ENCODE measurements at places on chromosomes 3 and 15.

DNA sequence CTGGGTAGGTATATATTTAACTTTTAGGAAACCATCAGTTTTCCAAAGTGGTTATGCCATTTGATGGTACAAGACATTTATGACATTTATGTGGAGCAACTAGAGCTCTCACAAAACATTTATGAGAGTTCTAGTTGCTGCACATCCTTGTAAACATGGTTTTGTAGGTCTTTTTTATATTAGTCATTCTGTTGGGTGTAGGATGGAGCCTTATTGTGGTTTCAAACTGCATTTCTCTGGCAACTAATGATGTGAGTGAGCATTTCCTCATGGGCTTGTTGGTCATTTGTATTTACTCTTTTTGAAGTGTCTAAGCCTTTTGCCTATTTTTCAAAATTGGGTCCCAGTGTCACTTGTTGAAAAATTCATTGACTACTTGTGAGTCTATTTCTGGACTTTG is 45.7 kb upstream of the MGLL start:
- DNase-seq: no peak

DNA sequence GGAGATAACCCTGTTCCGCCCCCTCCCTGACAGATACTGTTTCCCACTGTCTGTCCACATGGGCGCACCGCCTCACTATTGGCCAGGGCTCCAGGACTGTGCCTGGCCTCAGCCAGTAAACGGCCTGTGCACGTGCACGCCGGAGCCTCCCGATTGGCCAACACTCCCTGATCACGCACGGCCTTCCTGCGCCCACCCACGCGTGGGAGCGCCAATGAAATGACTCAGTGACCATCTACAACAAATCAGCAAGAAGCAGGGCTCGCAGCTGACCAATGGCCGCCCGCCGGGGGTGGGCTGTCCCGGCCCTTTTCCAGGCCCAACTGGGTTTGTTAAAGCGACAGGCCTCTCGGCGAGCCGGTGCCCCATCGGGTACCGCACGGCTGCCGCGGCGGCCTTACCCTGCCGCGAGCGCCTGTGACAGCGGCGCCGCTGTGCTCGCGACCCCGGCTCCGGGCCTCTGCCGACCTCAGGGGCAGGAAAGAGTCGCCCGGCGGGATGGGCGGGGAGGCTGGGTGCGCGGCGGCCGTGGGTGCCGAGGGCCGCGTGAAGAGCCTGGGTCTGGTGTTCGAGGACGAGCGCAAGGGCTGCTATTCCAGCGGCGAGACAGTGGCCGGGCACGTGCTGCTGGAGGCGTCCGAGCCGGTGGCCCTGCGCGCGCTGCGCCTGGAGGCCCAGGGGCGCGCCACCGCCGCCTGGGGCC is at the start of gene ARRDC4:
Gene ARRDC4, plus strand, starts transcription at position 340 of the 703 bp plus-strand sequence. Its CDS starts 159 bp downstream, at position 499.
- peak; percentile 99 for DNase-seq

DNA sequence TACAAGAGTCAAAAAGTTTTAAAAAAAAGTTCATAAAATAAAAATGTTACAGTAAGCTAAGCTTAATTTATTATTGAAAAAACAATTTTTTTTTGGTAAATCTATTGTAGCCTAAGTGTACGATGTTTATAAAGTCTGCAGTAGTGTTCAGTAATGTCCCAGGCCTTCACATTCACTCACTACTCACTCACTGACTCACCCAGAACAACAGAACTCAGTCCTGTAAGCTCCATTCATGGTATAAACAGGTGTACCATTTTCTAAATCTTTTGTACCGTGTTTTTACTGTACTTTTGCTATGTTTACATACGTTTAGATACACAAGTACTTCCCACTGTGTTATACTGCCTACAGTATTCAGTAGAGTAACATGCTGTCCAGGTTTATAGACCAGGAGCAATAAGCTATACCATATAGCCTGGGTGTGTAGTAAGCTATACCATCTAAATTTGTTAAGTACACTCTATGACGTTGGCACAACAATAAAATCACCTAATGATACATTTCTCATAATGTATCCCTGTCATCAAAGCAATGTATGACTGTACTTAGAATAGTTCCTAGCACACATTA is 41.2 kb upstream of the ZDHHC23 start:
- no peak for DNase-seq

GRCh38 chr15:93848490-93848889 is 382.9 kb upstream of the MCTP2 start:
- DNase-seq: no peak

GRCh38 chr3:195048059-195048905 is 222.7 kb downstream of the XXYLT1 start:
- no peak for DNase-seq

GRCh38 chr3:131484496-131485111 is 18.2 kb downstream of the MRPL3 start:
- DNase-seq: no peak

DNA sequence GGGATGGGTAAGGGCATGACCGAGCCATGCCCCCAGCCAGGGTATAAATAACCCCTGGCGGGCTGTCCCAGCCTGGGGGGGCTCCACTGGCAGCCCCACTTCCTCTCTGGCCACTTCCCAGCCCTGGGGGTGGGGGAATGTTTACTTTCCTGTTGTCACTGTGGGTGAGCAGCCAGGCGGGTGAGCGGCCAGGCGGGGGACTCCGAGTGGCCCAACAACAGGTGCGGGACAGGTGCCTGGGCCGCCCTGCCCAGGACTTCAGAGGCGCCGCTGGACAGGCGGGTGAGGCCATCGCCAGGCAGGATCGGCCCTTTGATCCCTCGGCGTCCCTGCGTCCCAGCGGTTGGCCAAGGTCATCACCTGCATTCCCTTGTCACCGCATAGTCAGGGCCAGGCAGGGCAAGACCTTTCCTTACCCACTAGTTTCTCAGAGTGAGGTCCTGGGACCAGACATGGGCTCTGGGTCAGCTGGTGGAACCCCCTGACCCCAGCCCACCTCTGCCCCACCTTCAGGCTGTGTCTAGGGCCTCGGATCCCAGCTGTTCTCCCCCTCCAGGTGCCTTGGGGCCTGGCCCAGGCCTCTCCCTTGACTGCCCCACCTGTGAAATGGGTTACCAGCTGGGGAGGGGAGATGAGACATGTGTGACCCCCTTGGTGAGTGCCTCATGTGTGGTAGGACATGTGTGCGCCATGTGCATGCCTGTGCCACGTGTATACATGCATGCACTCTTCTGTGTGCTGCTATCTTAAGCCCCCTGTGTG is 16.6 kb downstream of the SEMA3F start:
- no peak for DNase-seq

DNA sequence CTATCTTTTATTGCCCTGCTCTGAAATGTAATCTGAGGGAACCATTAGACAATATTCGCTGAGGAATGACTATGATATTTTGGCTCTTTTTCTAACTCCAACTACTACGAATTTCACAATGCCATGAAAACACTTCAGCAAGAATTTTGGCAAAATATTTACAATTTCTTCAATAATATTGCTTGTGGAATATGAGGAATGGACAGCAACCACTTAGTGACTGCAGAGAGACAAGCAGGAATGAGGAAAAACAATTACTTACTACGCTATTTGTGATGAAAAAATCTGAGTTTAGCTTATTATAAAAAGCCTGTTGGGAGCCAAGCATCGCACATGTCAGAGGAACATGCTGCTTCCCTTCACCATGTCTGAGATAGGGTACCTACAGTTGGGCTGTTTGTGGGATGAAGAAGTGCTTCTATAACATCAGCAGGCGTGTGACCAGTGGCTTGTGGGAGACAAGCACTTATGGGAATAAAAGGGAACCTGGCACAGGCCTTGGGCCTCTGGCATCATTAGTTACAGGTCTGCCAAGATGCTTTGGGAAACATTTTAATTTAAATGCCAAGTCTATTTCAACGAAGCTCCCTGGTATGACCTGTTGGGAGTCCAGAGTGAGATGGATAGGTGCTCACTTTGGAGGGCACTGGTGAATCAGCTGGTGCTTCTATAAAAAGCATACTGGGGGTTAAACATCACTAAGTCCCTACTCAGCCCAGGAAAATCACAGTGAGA is 2.7 kb upstream of the PLCL2 start:
- DNase-seq: no peak

DNA sequence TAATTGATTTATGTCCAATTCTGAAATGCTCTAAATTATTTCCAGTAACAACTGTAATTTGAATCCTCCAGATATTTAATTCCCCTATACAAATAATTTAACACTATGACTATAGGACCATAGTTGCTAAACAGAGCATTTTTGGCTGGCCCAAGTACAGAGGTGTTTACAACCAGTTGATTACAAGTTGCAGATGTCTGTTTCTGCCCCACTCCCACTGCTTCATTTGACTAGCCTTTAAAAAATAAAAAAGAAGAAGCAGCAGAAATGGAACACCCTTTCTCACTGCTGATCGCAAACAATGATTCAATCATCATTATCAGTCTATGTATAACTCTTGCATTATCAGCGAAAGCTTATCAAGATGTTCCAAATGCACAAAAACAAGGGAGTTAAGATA is 54.6 kb downstream of the SENP7 start:
- no peak for DNase-seq

DNA sequence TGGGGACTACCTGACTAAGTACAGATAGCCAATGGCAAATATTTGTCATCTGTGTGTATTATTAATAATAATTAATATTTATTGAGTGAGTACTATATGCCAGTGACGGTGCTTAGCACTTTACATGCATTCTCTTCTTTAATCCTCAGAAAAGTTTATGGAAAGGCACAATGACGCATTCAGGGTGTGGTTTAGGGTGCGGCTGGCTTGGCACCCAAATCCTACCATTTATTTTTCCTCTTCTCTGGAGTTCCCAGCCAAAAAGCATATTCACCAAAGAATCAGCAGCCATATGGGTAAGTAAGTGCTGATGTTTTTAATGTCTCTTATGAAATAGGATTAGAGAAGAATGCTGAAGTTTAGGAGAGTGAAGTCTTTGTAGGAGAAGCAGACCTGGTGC is 140.4 kb upstream of the TP63 start:
- no peak for DNase-seq

DNA sequence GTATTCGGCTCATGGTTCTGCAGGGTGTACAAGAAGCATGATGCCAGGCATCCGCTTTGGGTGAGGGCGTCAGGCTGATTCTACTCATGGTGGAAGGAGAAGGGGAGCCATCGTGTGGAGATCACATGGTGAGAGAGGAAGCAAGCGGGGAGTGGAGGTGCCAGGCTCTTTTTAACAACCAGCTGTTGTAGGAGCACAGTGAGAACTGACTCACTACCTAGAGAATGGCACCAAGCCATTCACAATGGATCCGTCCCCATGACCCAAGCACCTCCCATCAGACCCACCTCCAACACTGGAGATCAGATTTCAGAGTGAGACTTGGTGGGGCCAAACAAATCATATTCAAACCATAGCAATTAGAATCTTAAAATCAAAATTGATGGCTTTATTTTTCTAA is 259.8 kb upstream of the CTDSPL start:
- DNase-seq: no peak

- no peak for DNase-seq
These were observed 110.0 kb upstream of the NSMCE3 start for GRCh38 chr15:29379647-29380046.

- DNase-seq: no peak
These were observed 273.9 kb downstream of the ABHD5 start for GRCh38 chr3:43964640-43965039.

DNA sequence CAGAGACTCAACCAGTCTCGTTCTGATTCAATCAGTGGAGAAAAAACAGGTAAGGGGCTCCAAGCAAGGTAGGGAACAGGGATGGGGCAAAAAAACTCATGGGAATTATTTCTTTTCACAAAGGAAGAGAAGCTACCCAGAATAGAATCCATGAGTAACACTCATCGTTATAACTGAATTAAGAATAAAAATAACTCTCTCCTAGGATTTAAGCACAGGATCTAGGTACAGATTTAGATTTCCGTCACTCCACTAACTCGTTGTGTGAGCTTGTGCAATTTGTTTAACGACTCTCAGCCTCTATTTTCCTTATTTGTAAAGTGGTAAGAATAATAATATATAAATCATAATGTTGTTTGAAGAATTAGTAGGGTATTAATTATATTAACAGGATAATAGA is 68.6 kb downstream of the ADAMTS9 start:
- DNase-seq: no peak

- DNase-seq: no peak
These were observed 17.6 kb downstream of the TRIM42 start for GRCh38 chr3:140695361-140696061.

- DNase-seq: no peak
These were observed 144.6 kb upstream of the RASGRP1 start for GRCh38 chr15:38709196-38709595.

- DNase-seq: no peak
These were observed 161.6 kb downstream of the GAP43 start for GRCh38 chr3:115784739-115785536.

DNA sequence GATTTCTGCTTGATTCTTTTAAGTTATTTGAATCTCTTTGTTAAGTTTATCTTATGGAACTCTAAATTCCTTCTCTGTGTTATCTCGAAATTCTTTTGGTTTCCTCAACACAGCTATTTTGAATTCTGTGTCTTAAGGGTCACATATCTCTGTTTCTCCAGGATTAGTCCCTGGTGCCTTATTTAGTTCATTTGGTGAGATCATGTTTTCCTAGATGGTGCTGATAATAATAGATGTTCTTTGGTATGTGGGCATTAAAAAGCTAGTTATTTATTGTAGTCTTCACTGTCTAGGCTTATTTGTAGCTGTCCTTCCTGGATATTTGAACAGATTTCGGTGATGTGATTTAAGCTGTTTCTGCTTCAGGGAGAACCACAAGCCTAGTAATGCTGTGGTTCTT is 615.6 kb upstream of the NECTIN3 start:
- DNase-seq: no peak

- no peak for DNase-seq
These were observed 26.1 kb upstream of the ERICH6 start for GRCh38 chr3:150729682-150730360.

GRCh38 chr15:67196672-67197363 is 57.6 kb downstream of the AAGAB start:
- no peak for DNase-seq

GRCh38 chr15:93362203-93362602 is 273.2 kb upstream of the RGMA start:
- DNase-seq: no peak

DNA sequence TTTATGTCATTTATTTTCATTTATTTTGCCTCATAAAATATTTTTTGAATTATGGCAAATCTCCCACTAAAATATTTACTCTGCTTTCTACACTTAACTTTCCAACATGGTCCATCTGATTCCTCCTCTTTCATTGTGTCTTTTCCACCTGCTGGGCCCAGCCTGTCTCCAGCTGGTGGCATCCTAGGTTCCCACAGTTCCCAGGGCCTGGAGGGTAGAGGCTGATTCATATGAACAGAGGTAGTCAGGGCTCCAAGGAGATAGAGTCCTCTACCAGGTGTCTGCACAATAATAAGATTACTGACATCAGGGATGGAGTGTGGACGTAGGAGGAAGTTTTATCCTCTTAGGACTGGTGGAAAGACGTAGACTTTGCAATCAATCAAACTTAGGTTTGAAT is 14.3 kb downstream of the ZBTB38 start:
- no peak for DNase-seq

- no peak for DNase-seq
These were observed 13.5 kb downstream of the SLCO3A1 start for GRCh38 chr15:91866971-91867372.

- no peak for DNase-seq
These were observed 273.6 kb upstream of the PROK2 start for GRCh38 chr3:72058493-72059081.

GRCh38 chr3:194167480-194168282 is 31.7 kb downstream of the HES1 start:
- no peak for DNase-seq

GRCh38 chr3:32641356-32641755 is 43.6 kb upstream of the CNOT10 start:
- no peak for DNase-seq
